ENCODE measurements at places on chromosomes 13 and 19.

GRCh38 chr13:33872005-33872351, 54.0 kb downstream of the RFC3 start:
- no peak for DNase-seq

GRCh38 chr19:1373042-1373533, 10.6 kb upstream of the NDUFS7 start:
- DNase-seq: no peak

DNA sequence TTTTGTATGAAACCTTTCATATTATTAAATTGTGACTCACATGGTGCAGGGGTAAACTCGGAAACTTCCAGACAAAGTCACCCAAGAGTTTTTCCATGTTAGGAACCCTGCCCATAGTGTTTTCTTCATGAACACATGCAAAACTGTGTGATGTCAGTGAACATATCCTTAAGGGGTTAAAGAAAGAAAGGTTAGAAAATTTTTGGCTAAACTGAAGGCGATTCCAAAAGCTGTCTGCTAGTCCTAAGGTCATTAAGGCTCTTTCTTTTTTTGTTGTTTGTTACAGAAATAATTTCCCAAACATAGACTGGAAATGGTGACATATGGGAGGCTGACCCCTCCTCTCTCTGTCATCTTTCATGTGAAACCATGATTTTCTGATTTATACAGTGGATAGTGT, 271.9 kb downstream of the DNAJC15 start:
- DNase-seq: no peak

GRCh38 chr19:32677657-32678056, 2.0 kb downstream of the RGS9BP start:
- peak; percentile 5 for DNase-seq
